Activated CD4-positive, alpha-beta memory T cell treated with anti-CD3 and anti-CD28 coated beads for 36 hours (primary cell): ENCODE measurements at places on chromosomes 4 and X. TPM values are rescaled to one million over a fixed set of nuclear protein-coding genes. Genes with fewer than 3 reads are reported as not detected.

GRCh38 chr4:3870567-3870962, 104.4 kb downstream of the ADRA2C start:
- H3K27me3 ChIP-seq = peaks cover 39% of the 10 kb centered on the region
- no peak overlapping the region for H3K27ac ChIP-seq
- H3K4me3 ChIP-seq = no peak overlapping the region
- H3K4me1 ChIP-seq = peaks cover 2% of the 10 kb centered on the region
- peak; percentile 1 for DNase-seq

DNA sequence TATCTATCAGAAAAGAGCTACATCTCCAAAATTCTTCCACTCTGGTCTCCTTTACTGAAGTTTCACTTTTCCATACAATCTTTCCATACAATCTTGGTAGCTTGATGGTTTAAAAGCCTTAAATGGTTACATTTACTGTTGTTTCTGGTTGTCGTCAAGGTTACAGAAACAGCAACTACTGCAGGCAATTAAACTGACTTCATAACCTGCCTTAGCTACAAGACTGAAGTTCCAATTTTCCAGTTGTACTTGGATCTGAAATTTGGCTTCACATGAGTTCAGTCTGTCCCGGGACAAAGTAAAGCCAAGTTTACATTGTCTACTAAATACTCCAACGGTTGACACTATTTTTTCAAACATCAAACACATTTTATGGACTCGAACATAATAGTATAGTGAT, 326.4 kb downstream of the ANKRD50 start:
- H3K27me3 ChIP-seq = no peaks in the 10 kb centered on the region
- H3K4me1 ChIP-seq = no peaks in the 10 kb centered on the region
- H3K27ac ChIP-seq = no peak overlapping the region
- H3K36me3 ChIP-seq = no peaks in the 10 kb centered on the region

GRCh38 chrX:39152106-39152649, 350.9 kb downstream of the MID1IP1 start:
- DNase-seq = peak; percentile 58
- H3K27ac ChIP-seq = no peak overlapping the region
- H3K4me3 ChIP-seq = no peak overlapping the region

DNA sequence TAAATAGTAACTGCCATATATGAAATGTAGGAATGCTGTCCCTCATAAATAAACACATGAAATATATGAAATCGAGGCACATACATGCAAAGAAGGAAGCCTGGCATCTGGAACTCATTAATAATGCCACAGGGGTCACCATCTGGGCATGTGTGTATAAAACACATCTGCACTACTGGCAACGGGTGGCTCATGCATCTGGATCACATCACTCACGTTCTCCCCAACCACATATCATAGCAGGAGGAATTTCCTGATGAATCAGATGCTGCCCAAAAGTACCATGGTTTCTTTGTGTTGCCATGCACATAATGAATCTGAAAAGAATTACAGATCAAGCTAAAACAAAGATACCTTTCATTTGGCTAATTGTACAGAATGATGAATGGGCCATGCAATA, 28.6 kb downstream of the RNF175 start:
- H3K36me3 ChIP-seq = no peaks in the 10 kb centered on the region
- peaks cover 4% of the 10 kb centered on the region for H3K4me1 ChIP-seq
- H3K27ac ChIP-seq = no peak overlapping the region
- no peak for DNase-seq
- no peak overlapping the region for H3K4me3 ChIP-seq

DNA sequence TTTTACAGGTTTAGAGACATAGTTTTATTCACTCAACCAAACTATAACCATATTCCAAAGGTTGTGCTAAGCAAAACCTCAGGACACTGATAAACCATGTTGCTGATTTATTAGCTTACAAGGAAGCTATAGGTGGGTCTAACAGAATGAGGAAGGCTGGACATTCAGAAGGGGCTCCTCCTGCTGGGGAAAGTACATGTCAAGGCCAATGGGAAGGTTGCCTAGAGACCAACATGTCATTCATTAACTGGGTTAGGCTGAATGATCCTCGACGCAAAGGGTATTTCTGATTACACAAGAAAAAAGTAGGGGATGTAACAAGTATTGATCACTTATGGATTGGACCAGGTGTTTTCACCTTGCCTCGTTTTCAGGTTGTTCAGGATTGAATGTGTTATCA, 30.3 kb downstream of the SLC10A6 start:
- no peak for DNase-seq
- H3K27me3 ChIP-seq = no peaks in the 10 kb centered on the region
- peaks cover 2% of the 10 kb centered on the region for H3K36me3 ChIP-seq

DNA sequence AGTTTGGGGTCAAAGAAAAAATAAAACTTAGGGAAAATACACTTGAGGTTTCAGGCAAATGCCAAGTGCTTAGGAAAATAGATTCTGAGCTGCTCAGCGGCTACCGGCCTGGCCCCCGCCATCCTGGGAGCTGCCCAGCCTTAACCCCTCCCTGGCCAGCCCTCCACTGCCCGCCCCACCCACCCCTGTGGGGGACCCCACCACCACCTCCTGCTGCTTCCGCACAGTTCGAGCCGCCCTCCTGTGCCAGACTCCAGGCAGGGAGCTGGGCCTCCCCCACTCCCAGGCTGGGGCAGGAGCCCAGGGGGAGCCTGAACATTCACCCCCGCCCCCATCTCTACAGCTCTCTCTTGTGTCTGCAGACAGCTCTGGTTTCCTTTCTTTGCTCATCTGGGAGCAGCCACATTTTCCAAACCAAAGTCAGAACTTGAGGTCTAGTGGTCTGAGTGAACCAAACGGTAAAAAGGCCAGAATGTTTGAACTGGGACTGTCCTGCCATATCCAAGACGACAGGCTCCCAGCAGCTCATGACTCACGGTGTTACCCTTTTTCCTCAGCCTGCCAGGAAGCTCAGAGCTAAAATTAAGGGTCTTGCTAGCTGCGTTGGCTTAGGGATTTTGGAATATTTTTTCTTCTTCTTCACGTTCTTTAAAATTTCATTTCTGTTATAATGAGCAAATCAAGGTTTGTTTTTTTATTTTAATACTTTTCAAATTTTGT, 4.7 kb upstream of the FGFR3 start:
- no peaks in the 10 kb centered on the region for H3K4me1 ChIP-seq
- peaks cover 2% of the 10 kb centered on the region for H3K27me3 ChIP-seq
- no peaks in the 10 kb centered on the region for H3K36me3 ChIP-seq
- H3K4me3 ChIP-seq = no peak overlapping the region
- no peak for DNase-seq
- H3K27ac ChIP-seq = no peak overlapping the region

- H3K4me3 ChIP-seq = no peak within 1 kb of the TSS
- DNase-seq = no peak
- no peaks in the 10 kb centered on the region for H3K36me3 ChIP-seq
- H3K4me1 ChIP-seq = peaks cover 30% of the 10 kb centered on the region
- no peak within 1 kb of the TSS for H3K27ac ChIP-seq
Observed at GRCh38 chr4:68447201-68447600, at the start of gene TMPRSS11E. Gene TMPRSS11E, plus strand, starts transcription at chr4:68447463. Its CDS starts 50 bp downstream, at chr4:68447513.

DNA sequence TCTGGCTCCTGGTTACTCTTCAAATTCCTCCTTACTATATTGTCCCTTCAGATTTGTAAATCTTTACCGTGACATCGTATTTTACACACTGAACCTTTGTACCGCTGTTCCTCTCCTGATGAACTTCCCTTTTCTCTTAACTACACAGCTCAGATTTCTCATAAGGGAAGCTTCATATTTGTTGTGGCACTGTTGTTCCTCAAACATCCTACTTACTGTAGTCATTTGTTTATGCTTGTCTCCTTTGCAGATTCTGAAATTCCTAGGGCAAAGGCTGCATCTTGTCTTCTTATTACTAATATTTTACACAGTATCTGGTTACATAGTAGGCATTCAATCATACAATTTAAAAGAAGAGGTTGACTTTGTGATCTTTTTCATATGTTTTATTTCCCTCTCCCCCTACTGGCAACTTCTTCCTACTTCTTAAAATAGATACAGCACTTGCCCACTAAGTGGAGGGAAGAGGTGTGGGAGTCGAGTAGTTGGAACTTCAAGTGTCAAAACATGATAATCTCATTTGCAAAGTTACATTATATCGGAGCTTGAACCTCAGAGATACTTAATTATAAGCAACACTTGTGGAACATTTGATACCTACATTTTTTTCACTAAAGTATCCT, 50.0 kb downstream of the TET2 start:
- H3K4me1 ChIP-seq = peaks cover 54% of the 10 kb centered on the region
- H3K27ac ChIP-seq = no peak overlapping the region
- peaks cover 38% of the 10 kb centered on the region for H3K36me3 ChIP-seq
- no peak for DNase-seq
- H3K4me3 ChIP-seq = no peak overlapping the region

DNA sequence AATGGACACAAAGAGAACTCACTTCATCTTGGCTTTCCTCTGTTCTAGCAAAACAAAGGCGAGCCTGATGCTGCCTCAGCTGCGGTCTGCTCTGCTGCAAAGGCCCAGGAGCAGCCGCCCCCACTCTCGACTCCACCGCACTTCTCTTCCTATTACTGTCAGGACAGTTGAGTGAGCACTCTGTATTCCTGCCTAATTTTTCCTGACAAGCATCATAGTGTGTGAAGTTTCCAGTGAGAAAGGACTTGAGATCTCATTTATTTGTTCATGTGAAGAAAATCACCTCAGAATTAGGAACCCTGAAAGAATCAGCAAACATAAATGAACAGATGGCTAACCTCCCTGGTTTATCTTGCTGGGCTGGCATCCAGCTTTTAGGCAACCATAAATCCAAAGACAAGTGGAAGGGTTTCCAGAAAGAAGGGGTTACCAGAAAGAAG, 15.6 kb downstream of the SCARB2 start:
- H3K36me3 ChIP-seq = peaks cover 18% of the 10 kb centered on the region
- peak; percentile 52 for DNase-seq
- no peak overlapping the region for H3K4me3 ChIP-seq
- peak overlapping the region; percentile 50 for H3K27ac ChIP-seq
- H3K27me3 ChIP-seq = no peaks in the 10 kb centered on the region

DNA sequence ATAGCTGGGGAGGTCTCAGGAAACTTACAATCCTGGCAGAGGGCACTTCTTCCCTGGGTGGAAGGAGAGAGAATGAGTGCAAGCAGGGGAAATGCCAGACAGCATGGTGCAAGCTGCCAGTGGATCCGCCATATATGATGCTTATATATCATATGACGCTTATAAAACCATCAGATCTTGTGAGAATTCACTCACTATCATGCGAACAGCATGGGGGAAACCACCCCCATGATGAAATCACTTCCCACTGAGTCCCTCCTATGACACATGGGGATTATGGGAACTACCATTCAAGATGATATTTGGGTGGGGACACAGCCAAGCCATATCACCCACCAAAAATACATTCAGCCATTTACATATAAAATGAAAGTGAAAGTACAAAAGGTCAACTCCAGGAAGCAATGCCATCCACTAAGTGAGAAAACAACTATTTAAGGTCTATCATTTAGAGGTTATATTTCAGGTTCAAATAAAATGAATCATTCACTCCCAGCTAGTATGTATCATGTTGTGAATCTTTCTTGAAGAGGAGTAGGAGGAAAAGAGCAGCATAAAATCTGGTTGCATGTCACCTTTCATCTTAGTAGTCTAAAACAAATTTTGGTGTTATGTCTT, 20.3 kb upstream of the DYNLT3 start:
- no peaks in the 10 kb centered on the region for H3K27me3 ChIP-seq
- H3K36me3 ChIP-seq = no peaks in the 10 kb centered on the region
- no peak overlapping the region for H3K27ac ChIP-seq
- no peak for DNase-seq

- no peak overlapping the region for H3K4me3 ChIP-seq
- H3K27ac ChIP-seq = peak overlapping the region; percentile 96
- DNase-seq = no peak
- no peaks in the 10 kb centered on the region for H3K27me3 ChIP-seq
- H3K36me3 ChIP-seq = no peaks in the 10 kb centered on the region
- H3K4me1 ChIP-seq = peaks cover 59% of the 10 kb centered on the region
Observed at GRCh38 chrX:12947545-12948235, 27.2 kb upstream of the TMSB4X start.

DNA sequence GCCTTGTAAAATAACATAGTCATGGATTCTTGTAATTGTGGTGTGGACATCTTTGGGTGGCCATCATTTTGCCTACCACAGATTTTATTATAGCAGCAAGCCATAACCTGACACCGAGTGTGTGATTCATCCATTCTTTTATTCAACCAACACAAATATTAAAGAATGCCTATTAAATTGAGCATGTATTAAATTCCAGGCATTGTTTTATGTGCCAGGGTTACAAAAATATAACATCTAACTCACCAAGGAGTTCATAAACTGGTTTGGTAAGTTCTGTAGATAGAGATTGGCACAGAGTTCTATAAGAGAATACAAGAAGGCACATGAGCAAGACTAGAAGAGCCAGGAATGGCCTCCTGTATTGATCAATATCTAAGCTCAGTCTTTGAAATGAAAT, 18.0 kb downstream of the NBDY start:
- no peak overlapping the region for H3K4me3 ChIP-seq
- H3K36me3 ChIP-seq = peaks cover 11% of the 10 kb centered on the region
- peaks cover 44% of the 10 kb centered on the region for H3K4me1 ChIP-seq
- no peak for DNase-seq
- no peak overlapping the region for H3K27ac ChIP-seq
- H3K27me3 ChIP-seq = no peaks in the 10 kb centered on the region

GRCh38 chr4:533318-534100, 34.5 kb downstream of the PIGG start:
- H3K27me3 ChIP-seq = no peaks in the 10 kb centered on the region
- no peak overlapping the region for H3K4me3 ChIP-seq
- no peak overlapping the region for H3K27ac ChIP-seq
- H3K36me3 ChIP-seq = peaks cover 70% of the 10 kb centered on the region
- no peak for DNase-seq

DNA sequence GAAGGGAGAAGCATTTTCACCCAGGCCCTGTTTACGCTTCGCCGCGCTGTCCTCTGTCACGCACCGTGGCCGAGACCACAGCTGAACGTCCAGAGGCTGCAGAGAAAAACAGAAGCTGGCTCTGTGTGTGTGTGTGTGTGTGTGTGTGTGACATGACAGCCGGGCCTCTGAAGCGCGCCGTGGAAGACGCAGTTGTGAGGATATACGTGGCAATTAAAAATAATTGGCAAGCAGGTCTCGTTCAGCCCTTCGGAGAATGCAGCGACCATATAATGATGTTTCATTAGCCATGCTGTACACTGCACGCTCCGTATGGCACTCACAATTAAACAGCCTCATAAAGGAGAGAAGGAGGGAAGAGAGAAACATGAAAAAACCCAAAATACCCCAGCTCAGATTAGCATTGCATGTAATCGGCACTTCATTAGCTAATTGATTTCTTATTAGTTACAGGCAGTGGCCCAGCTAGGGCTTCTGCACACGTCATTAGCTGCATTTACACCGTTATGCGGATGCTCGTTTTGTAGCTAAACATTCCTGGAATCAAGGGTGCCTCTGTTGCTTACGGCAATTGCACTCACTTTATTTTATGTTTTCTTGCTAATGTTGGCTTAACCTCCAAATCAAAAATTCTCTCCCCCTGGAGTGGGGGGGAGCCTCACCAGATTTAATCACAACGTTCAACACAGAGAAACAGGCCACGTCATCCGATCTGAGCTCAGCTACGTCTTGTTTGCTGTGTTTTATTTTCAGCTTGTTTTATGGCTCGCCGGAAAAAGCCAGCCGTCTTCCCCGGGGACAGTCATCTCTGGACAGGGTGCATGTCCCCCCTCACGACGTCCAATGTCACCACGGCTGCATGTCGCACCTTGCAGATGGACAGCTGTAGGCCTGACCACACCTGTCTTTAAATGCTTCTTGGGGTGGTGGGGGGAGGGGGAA, 74.6 kb upstream of the SHOX start:
- H3K27me3 ChIP-seq = no peaks in the 10 kb centered on the region
- DNase-seq = no peak
- H3K4me3 ChIP-seq = no peak overlapping the region
- H3K4me1 ChIP-seq = no peaks in the 10 kb centered on the region
- H3K27ac ChIP-seq = no peak overlapping the region
- H3K36me3 ChIP-seq = no peaks in the 10 kb centered on the region

SLC34A2 gene
- not detected for total RNA-seq

UBQLN2 gene
- total RNA-seq = 52.2 TPM

MID1 gene
- total RNA-seq = 0.27 TPM

AKAP14 gene
- total RNA-seq = not detected

WDR1 gene
- 351 TPM for total RNA-seq

AWAT2 gene
- not detected for total RNA-seq
